Activated naive CD8-positive, alpha-beta T cell treated with anti-CD3 and anti-CD28 coated beads for 36 hours (primary cell): ENCODE measurements at places on chromosomes 11 and 22. TPM values are rescaled to one million over a fixed set of nuclear protein-coding genes. Genes with fewer than 3 reads are reported as not detected.

DNA sequence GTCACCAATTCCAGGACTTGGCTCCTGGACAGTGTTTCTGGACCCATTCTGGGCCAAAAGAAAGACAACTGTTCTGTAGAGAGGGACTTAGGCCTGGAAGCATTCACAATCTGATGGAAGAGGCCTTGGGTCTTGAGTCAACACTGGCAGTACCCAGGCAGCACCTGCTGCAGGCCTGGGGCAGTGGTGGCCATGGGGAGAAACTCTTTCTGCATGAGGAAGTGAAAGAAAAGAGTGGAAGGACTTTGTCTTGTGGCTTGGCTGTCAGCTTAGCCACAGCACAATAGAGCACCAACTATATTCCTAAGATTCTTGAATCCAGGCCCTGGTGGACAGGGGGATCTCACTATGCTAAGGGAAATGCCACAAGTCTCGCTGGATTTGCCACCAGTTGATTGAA is 70.6 kb downstream of the CTSC start:
- no peak for DNase-seq
- H3K36me3 ChIP-seq: peaks cover 64% of the 10 kb centered on the region
- no peak overlapping the region for H3K4me3 ChIP-seq
- no peaks in the 10 kb centered on the region for H3K4me1 ChIP-seq
- H3K27ac ChIP-seq: no peak overlapping the region

MTCH2 gene
- total RNA-seq: 154 TPM

HBB gene
- total RNA-seq: not detected

DNA sequence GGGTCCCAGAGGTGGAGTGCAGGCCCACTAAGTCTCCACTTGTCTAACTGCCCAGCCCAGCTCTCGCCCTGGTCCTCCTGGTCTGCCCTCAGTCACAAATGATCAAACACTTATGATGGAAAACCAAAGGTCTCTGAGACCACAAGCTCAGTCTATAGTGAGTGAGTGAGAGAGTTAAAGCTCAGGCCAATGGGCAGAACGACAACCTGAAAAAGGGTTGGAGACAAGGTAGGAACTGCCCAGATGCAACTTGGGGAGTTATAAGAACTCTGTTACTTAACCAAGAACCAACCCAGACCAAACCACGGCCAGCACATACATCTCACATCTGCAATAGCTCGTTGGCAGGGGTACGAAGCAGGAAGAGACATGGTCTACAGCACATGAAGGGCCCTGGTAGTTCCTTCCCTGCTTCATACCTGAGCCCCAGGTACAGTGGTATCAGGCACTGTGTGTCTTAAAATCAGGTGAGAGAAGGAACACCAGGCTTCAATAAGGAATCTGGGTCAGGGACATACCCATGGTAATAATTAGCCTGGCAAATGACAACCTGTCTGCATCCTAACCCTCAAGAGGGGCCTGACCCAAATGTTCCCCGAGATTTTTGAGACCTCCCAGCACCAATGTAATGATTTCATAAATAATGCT is 35.7 kb downstream of the SERPIND1 start:
- no peak for DNase-seq
- H3K27ac ChIP-seq: peak overlapping the region; percentile 77
- H3K27me3 ChIP-seq: no peaks in the 10 kb centered on the region
- H3K4me1 ChIP-seq: peaks cover 23% of the 10 kb centered on the region

DNA sequence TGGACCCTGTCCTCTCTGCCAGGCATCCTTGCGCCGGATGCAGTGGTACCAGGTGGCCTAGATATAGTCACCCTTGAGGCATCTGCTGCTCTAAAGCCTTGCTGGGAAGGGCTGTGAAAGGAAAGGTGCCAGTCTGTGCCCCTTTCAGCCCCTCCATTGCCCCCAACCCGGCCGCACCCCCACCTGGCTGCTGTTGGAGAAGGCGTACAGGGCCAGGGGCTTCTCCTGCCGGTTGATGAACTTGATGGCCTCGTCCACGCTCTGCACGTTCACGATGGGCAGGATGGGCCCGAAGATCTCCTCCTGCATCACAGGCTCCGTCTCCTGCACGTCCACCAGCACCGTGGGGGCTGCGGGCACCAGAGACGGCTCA is 10.2 kb downstream of the ALDH3B2 start:
- H3K27me3 ChIP-seq: no peaks in the 10 kb centered on the region
- DNase-seq: no peak
- no peaks in the 10 kb centered on the region for H3K4me1 ChIP-seq
- H3K4me3 ChIP-seq: no peak overlapping the region

- no peaks in the 10 kb centered on the region for H3K4me1 ChIP-seq
- H3K4me3 ChIP-seq: no peak overlapping the region
- no peaks in the 10 kb centered on the region for H3K36me3 ChIP-seq
- no peaks in the 10 kb centered on the region for H3K27me3 ChIP-seq
Measured at GRCh38 chr11:70539360-70540095, 141.2 kb downstream of the CTTN start.

DNA sequence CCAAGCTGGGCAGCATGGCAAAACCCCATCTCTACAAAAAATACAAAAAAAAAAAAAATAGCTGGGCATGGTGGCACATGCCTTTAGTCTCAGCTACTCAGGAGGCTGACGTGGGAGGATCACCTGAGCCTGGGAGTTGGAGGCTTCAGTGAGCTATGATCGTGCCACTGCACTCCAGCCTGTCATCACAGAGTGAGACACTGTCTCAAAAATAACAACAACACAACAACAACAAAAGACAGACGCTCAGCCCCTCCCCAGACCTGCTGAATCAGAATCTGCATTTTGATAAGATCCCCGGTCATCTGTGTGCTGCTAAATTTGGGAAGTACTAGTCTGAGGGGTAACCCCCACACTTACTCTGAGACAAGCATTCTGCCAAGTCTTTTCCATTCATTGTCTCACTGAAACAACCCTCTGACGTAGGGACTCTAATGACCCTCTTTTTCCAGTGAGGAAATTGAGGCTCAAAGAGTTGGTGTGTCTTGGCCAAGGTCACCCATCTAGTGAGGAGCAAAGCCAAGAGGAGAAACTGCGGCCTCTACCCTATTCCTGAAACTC is 7.5 kb downstream of the NEFH start:
- no peaks in the 10 kb centered on the region for H3K27me3 ChIP-seq
- H3K27ac ChIP-seq: no peak overlapping the region
- no peak overlapping the region for H3K4me3 ChIP-seq
- DNase-seq: no peak
- H3K36me3 ChIP-seq: no peaks in the 10 kb centered on the region
- H3K4me1 ChIP-seq: no peaks in the 10 kb centered on the region

GRCh38 chr11:22539821-22540256 is 85.8 kb downstream of the FANCF start:
- peaks cover 12% of the 10 kb centered on the region for H3K27me3 ChIP-seq
- no peak for DNase-seq

FAM180B gene
- total RNA-seq: not detected

DNA sequence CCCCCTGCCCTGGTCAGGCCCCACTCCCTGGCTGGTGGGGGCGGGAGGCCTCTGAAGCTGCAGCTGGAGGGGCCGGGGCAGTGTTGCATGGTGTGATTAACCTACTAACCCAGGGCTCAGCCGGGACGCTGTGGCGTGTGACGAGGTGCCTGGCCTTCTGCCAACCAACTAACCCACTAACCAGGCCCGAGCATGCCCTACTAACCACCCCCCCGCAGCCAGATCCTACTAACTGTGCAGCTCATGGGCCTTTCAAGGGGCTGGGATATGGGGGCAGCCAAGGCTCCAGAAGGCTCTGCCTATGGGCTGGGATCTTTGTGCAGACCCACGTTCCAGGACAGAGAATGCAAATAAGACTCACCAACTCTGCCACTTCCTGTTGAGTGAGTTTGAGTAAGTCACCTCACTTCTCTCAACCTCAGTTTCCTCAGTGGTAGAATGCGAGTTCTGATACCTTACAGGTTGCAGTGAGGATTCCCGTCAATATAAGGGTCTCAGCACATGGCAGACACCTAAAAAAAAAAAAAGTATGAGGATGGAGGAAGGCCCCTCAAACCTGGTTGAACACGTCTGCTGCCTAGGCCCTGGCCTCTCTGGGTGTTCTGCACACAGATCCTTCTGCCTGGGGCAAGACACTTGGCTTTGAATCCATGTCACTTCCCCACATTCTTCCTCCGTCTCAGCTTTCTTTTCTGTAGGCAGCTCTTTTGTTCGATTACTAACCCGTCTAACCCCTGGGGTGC is 14.1 kb downstream of the MIAT start:
- DNase-seq: peak; percentile 76
- H3K4me1 ChIP-seq: peaks cover 56% of the 10 kb centered on the region
- peak overlapping the region; percentile 91 for H3K4me3 ChIP-seq
- H3K27me3 ChIP-seq: no peaks in the 10 kb centered on the region
- peak overlapping the region; percentile 95 for H3K27ac ChIP-seq

EPS8L2 gene
- total RNA-seq: 15.9 TPM

DEFB131B gene
- total RNA-seq: not detected

OSBP2 gene
- 0.45 TPM for total RNA-seq

ABCC8 gene
- not detected for total RNA-seq

CABP4 gene
- 0.27 TPM for total RNA-seq

DNA sequence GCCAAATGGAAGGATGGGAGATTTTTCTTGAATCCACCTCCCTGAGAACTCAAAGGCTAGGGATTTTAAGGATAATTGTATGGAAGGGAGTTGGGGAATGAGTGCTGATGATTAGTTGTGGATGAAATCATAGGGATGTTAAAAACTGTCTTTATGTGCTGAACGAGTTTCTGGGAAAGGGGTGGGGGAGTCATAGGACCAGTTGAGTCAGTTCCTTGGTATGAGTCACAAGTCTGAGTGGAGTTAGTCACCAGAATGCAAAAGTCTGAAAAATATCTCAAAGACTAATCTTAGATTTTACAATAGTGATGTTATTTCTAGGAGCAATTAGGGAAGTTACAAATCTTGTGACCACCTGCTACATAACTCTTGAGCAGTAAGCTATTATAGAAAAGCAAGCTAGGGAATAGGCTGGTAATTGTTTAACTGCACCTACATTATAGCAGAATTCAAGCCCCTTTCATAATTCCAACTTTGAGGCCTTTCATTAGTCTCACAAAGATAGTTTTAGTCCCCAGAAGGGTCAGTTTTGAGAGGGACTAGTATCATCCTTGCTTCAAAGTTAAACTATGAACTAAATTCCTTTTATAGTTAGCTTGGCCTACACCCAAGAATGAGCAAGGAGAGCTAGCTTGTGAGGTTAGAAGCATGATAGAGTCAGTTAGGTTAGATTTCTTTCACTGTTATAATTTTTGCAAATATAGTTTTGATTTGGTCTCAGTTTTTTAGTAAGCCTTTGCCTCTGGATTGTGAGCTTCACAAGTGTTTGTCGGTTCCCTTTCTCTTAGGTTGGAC is 668.0 kb downstream of the ETS1 start:
- H3K4me1 ChIP-seq: peaks cover 2% of the 10 kb centered on the region
- H3K4me3 ChIP-seq: no peak overlapping the region
- DNase-seq: no peak
- H3K36me3 ChIP-seq: peaks cover 4% of the 10 kb centered on the region
- peak overlapping the region; percentile 14 for H3K27ac ChIP-seq

GRCh38 chr22:33438273-33438672 is 380.1 kb upstream of the SYN3 start:
- DNase-seq: no peak
- peaks cover 10% of the 10 kb centered on the region for H3K27me3 ChIP-seq
- H3K27ac ChIP-seq: no peak overlapping the region

MACROD1 gene
- 27.6 TPM for total RNA-seq
